Thyroid gland (tissue), 4 donors: ENCODE measurements at places on chromosomes 1 and 21. TPM values are rescaled to one million over a fixed set of nuclear protein-coding genes. Genes with fewer than 3 reads are reported as not detected.

AMY2B gene
- total RNA-seq, result 55.5 TPM

GIPC2 gene
- 1.6 TPM for total RNA-seq

DNA sequence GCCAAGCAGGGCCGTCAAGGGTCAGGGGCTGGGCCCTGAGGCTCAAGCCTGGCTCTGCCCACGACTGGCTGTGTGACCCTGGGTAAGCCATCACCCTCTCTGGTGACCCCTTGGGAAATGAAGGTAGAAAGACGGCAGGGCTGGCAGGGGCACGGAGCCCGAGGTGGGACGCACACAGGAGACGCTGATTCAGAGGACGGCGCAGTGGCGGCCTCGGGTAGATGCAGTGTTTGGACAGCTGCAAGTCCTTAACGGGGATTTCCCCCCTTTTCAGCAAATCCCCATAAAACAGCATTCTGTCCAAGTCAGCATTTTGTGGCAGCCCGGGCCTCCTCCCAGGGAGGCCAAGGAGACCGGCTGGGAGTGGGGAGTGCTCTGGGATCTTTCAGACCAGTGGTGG lies 16.7 kb downstream of the COL8A2 start:
- no peak overlapping the region for H3K27ac ChIP-seq
- no peak overlapping the region for H3K4me3 ChIP-seq
- no peaks in the 10 kb centered on the region for H3K27me3 ChIP-seq
- no peak for DNase-seq
- no peaks in the 10 kb centered on the region for H3K36me3 ChIP-seq

DNA sequence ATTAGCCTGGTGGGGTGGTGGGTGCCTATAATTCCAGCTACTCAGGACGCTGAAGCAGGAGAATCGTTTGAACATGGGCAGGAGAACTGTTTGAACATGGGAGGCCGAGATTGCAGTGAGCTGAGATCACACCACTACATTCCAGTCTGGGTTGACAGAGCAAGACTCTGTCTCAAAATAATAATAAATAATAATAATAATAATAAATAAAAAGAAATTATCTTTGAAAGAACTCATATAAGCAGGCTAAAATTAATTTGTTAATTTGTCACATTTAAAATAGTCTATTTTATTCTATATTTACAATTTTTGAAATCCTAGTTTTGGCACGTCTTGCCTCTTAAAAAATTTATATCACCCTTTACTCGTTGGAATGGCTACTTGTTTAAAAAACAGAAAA lies 27.6 kb downstream of the CD247 start:
- no peak overlapping the region for H3K27ac ChIP-seq
- no peaks in the 10 kb centered on the region for H3K27me3 ChIP-seq
- no peak overlapping the region for H3K4me3 ChIP-seq
- no peaks in the 10 kb centered on the region for H3K36me3 ChIP-seq
- DNase-seq, result no peak

DNA sequence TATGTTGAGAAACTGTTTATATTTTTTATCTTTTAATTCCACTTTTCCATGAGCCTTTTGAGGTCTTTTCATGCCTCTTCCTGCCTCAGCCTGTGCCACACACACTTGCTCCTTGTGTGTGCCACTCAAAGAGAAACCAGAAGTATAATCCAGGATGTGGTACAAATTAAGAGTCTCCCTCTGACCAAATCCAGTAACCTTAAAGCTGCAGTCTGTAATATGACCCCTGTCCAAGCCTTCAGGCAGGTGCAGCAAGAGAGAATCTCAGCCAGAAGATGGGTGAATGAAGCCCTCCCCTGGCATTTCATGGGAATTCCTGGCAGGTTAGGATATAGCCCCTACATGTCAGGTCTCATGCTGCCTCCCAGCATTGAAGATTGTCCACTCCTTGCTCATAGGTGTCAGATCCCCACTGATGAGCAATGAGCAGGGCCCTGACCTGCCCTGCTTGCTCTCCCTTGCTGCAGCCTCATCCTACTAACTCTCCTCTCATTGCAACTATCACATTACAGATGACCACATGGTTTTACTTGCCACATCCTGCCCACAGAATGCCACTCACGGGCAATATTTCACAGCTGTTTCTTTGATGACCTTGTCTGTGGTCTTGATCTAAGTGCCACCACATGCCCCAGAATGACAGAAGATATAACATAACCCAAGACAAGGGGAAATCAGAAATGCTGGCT lies 169.3 kb downstream of the SEC16B start:
- H3K4me3 ChIP-seq, result no peak overlapping the region
- H3K4me1 ChIP-seq, result peaks cover under 1% of the 10 kb centered on the region
- DNase-seq, result no peak
- no peak overlapping the region for H3K27ac ChIP-seq
- no peaks in the 10 kb centered on the region for H3K36me3 ChIP-seq

DNA sequence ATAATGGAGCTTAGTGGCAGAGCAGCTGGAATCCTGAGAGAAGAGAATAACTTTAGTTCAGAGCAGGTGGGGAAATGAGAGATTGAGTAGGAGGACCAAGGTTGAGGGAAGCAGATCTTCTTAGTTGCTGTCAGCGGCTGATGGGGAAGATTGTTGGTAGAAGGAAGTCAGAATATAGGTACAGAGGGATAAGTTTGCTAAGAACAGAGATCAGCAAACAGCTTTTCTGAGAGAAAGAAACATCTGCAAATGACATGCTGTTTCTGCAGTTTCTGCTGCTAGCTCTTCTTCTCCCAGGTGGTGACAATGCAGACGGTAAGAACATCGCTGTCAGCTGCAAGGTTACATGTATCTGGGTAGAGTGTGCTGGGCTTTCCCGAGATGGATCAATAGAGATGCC lies at the start of gene CD1C:
CD1C (plus strand) TSS at position 113 of the 400 bp plus-strand sequence; CDS start at position 255, 142 bp downstream.
- no peak for DNase-seq
- no peaks in the 10 kb centered on the region for H3K27me3 ChIP-seq
- H3K4me3 ChIP-seq, result no peak within 1 kb of the TSS
- no peaks in the 10 kb centered on the region for H3K36me3 ChIP-seq
- H3K4me1 ChIP-seq, result no peaks in the 10 kb centered on the region

- H3K27ac ChIP-seq, result no peak overlapping the region
- no peaks in the 10 kb centered on the region for H3K27me3 ChIP-seq
- H3K36me3 ChIP-seq, result no peaks in the 10 kb centered on the region
- no peak for DNase-seq
- peaks cover 24% of the 10 kb centered on the region for H3K4me1 ChIP-seq
Observed at GRCh38 chr1:201826830-201827229, 2.1 kb upstream of the IPO9 start.

DNA sequence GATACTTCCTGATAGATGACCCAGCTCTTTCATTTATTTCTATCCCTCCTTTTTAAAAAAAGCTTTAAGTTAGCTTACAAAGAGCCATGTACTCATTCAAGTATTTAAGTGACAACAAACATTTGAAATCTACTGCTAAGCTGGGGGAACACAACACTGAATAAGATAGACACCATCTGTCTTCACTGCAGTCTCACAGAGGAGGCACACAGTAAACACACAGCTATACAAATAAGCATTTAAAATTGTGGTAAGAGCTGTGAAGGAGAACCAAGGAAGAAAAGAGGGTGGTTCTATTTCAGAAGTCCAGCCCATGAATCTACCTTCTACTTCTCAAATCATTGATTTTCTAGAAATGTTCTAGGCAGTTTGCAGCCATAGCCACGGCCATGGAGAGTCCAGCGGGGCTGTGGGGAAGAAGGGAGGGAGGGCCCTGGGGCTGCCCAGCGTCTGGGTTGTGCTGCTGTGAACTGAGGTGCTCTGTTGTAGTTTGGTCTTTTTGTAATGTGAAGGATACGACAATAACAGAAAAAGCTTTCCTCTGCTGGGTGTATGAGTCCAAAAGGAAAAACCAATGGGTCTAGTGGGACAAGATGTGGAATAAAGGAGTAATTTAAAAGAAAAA lies 28.2 kb downstream of the PRDM2 start:
- no peaks in the 10 kb centered on the region for H3K36me3 ChIP-seq
- DNase-seq, result no peak
- peaks cover 36% of the 10 kb centered on the region for H3K4me1 ChIP-seq
- H3K27me3 ChIP-seq, result no peaks in the 10 kb centered on the region

GRCh38 chr1:43438953-43439581 lies 14.7 kb downstream of the HYI start:
- DNase-seq, result no peak
- H3K27ac ChIP-seq, result no peak overlapping the region
- no peaks in the 10 kb centered on the region for H3K4me1 ChIP-seq
- no peak overlapping the region for H3K4me3 ChIP-seq
- no peaks in the 10 kb centered on the region for H3K27me3 ChIP-seq

DNA sequence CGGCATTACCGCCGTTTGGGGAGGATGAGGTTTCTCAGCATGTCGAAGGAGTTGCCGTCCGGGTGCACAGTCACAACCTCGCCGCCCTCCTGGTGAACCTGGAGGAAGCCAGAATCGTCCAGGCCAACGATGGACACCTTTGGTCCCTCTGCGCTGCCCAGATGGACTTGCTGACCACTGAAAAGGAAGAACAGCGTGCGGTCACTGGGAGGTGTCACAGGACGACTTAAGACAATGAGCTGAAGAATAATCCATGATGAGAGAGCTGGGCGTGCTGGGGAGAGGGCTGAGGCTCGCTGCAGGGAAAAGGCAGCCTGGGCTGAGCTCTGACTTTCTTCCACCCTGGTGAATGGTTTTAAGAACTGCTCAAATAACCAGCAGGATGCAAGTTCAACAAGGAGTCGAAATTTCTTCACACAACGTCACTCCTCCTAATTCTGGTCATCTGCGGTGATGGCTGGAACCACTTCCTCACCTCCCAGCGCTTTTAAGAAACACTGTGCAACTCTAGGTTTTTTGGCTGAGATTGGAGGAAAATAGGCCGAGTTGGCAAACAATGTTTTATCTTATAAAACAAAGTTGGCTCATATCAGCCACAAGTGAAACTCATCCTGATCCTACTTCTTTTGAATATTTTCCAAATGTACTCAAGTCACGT lies 55.5 kb downstream of the SIM2 start:
- DNase-seq, result no peak
- no peaks in the 10 kb centered on the region for H3K4me1 ChIP-seq
- no peaks in the 10 kb centered on the region for H3K36me3 ChIP-seq
- no peak overlapping the region for H3K27ac ChIP-seq
- no peaks in the 10 kb centered on the region for H3K27me3 ChIP-seq
- H3K4me3 ChIP-seq, result no peak overlapping the region

GRCh38 chr1:17075470-17076255 lies 21.8 kb upstream of the SDHB start:
- DNase-seq, result no peak
- no peaks in the 10 kb centered on the region for H3K36me3 ChIP-seq
- H3K4me1 ChIP-seq, result no peaks in the 10 kb centered on the region
- no peaks in the 10 kb centered on the region for H3K27me3 ChIP-seq
- H3K27ac ChIP-seq, result no peak overlapping the region
- H3K4me3 ChIP-seq, result no peak overlapping the region

DNA sequence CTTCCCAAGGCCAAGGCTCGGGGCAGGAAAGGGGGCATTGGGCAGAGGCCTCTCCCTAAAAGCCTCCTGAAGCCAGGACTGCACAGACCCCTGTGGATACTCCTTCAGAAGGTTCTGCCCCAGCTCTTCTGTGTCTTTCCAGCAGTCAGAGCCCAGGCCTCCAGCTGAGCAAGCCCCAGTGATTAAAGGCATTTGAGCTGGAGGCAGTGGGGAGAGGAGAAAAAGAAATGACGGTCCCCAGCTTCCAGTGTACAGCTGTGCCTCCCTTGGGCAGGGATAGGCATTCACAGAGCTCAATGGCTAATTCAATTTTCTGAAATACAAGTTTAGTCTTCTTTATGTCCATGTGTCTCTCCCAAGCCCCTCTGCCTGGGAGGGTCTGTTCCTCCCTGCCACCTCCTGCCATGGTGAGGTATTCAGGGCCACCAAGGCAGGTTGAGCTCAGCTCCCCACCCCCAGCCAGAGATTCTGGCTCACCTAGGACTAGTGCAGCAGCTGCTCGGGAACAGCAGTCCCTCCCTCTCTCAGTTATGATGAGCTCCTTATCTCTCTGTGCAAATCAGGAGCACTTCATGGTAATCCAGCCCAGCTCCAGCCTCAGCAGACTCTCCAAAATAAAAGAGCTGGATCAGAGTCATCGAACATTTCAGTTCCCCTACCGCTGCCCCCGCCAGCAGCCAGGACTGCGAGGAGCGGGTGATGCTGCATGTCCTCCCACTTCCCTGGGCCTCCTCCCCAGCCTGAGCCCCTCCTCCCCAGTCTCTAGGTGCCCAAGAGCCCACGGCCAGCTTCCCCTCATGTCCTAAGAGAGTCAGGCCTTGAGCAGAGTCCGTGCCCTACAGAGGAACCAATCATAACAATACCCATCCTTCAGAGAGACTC lies 208.4 kb upstream of the ZC3H12A start:
- no peak for DNase-seq
- no peaks in the 10 kb centered on the region for H3K27me3 ChIP-seq
- no peak overlapping the region for H3K4me3 ChIP-seq
- no peak overlapping the region for H3K27ac ChIP-seq

- H3K27me3 ChIP-seq, result no peaks in the 10 kb centered on the region
- no peaks in the 10 kb centered on the region for H3K36me3 ChIP-seq
- no peak overlapping the region for H3K4me3 ChIP-seq
- no peak overlapping the region for H3K27ac ChIP-seq
- DNase-seq, result no peak
- H3K4me1 ChIP-seq, result peaks cover 20% of the 10 kb centered on the region
Observed at GRCh38 chr1:232486454-232487207, 143.3 kb downstream of the SIPA1L2 start.

DNA sequence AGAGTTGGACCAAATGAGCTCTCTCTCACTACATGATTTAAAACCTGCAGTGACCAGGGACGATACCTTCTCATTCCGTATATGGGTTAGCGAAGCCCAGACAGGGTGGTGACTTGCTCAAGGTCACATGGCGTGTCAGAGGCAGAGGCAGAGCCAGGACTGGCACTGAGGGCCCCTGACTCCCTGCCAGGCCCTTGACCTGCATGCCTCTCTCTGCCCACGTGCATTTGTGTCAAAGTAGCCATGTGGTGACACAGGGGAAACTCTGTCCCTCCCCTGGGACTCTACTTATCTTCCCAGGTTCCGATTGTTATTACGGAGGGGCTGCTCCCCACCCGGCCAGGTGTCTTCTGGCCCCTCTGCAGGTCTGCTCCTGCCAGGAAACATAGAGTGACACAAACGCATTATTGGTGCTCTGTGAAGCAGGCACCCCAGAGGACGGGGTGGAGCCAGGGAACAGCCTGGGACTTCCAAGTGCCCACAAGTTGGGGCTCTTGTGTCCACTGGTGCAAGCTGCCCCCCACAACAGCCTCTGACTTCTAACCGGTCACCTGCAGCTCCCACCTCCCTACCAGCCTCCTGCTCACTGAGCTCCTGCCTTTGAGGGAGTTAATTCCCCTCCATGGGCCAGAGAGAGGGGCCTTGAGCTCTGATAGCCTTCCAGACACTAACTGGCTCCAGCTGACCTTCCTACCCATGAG lies 7.3 kb upstream of the TINAGL1 start:
- peak overlapping the region; percentile 82 for H3K27ac ChIP-seq
- peaks cover 67% of the 10 kb centered on the region for H3K4me1 ChIP-seq
- no peaks in the 10 kb centered on the region for H3K27me3 ChIP-seq
- peak; percentile 94 for DNase-seq
- H3K36me3 ChIP-seq, result no peaks in the 10 kb centered on the region
